Left ventricle myocardium inferior (tissue), 1 donor: ENCODE measurements at places on chromosomes 12 and 14. TPM values are rescaled to one million over a fixed set of nuclear protein-coding genes. Genes with fewer than 3 reads are reported as not detected.

The DENR gene
- 23.5 TPM for total RNA-seq

The GRIN2B gene
- total RNA-seq: 0.03 TPM

The SYNDIG1L gene
- 0.11 TPM for total RNA-seq

The AQP2 gene
- not detected for total RNA-seq

The RNU6-7 gene
- not detected for total RNA-seq

GRCh38 chr12:24172031-24172772 is 222.7 kb upstream of the SOX5 start:
- H3K27me3 ChIP-seq: no peaks in the 10 kb centered on the region
- no peak for DNase-seq
- H3K4me3 ChIP-seq: no peak overlapping the region
- H3K36me3 ChIP-seq: no peaks in the 10 kb centered on the region
- H3K27ac ChIP-seq: no peak overlapping the region

DNA sequence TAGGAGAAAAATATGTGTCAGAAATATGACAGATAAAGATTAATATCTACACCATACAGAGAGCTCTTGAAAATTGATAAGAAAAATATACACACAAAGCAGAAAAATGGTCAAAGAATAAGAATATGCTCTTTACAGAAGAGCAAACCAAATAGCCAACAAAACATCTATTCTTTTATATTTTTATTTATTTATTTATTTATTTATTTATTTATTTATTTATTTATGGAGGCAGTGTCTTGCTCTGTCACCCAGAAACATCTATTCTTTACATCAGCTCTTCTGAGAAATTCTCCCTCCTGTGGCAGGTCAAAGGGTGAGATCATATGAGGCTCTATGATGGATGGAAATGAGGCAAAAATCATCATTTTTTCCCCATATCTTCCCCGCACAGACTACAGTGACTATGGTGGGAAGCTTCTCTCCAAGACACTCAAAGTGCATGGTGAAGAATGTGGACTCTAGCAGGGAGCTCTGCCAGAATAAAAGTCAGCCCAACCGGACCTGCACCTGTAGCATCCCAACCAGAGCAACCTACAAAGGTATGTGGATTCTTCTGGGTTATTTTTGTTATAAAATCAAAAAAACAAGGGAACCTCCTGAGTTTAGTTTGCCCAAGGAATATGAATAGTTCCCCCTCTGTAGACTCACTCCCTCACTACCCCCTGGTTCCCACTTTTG is 71.4 kb downstream of the PLXNC1 start:
- no peak overlapping the region for H3K4me3 ChIP-seq
- H3K36me3 ChIP-seq: no peaks in the 10 kb centered on the region
- no peaks in the 10 kb centered on the region for H3K27me3 ChIP-seq
- no peak for DNase-seq
- no peaks in the 10 kb centered on the region for H3K4me1 ChIP-seq

GRCh38 chr12:4274396-4275015 is 944 bp downstream of the CCND2 start:
- H3K4me3 ChIP-seq: peak overlapping the region; percentile 86
- peak overlapping the region; percentile 97 for H3K27ac ChIP-seq
- H3K36me3 ChIP-seq: peaks cover 22% of the 10 kb centered on the region

DNA sequence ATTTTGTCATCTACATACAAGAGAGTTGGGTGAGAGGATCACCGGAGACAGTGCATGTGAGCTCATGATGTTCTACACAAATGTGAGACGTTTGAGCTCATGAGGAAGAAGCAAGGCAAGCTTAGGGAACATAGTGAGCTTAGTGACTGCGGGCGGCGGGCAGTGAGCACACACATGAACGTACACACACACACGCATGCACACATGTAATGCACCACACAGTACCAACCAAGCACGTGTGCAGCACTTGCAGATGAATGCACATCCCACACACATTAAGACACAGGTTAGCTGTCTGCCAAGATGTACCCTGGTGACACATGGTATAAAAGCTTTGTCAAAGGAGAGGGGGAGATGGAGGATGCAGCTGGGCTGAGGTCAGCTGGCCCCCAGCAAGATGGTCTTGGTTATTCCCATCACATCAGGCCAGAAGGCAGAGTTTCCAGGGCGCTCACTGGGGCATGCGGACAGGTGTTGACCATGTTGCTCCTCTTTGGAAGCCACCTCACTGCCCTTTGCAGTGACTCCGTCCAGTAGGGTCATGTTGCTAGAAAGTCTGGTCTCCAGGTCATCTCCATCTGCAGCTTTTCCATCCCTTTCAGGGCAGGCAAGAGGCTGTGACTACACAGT is 8.7 kb upstream of the CACNA2D4 start:
- no peak for DNase-seq
- H3K4me1 ChIP-seq: peaks cover 54% of the 10 kb centered on the region
- peaks cover 49% of the 10 kb centered on the region for H3K27me3 ChIP-seq
- H3K36me3 ChIP-seq: no peaks in the 10 kb centered on the region

DNA sequence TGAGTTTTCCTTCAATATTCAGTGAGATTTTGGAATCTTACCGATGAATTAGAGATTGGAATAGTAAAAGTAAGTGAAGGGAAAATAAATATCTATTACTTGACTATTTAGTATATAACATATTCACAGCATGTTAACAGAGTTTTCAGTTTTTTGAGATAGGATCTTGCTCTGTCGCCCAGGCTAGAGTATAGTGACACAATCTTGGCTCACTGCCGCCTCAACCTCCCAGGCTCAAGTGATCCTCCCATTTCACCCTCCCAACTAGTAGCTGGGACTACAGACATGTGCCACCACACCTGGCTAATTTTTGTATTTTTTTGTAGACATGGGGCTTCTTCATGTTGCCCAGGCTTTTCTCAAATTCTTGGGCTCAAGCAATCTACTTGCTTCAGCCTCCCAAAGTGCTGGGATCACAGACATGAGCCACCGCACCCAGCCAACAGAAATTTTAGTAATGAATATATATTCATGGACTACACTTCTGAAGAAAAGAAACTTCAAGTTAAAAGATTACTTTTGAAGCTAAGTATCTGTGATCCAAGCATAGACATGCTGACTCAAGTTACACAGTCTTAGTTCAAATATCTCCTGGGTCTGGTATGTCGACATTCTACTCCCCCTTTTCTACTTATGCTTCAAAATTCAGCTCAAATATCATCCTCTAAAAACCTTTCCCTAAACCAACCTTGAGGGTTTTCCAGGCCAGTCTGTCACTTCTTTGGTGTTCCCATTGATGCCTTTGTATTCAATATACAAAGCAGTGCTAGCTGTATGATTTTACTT is 13.8 kb downstream of the UBE2N start:
- H3K4me3 ChIP-seq: no peak overlapping the region
- peaks cover 98% of the 10 kb centered on the region for H3K4me1 ChIP-seq
- no peaks in the 10 kb centered on the region for H3K36me3 ChIP-seq
- H3K27me3 ChIP-seq: no peaks in the 10 kb centered on the region
- no peak for DNase-seq

DNA sequence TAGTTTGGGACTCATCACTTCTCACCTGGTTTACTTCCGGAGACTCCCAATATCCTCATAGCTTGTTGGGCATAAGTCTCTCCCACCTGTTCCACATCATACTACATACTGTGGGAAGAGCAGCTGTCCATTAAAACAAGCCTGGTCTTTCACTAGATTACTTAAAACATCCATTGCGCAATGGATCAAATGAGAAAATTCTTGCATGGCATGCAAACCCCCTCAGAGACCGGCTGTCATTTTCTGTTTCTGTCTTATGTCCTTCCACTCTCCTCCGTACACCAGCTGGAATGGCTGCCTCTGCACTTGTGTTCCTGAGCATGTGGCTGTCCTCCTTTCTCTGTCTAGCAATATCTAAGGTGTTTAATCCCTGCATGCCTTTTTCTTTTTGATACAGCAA is 265.6 kb downstream of the TMEM117 start:
- no peaks in the 10 kb centered on the region for H3K27me3 ChIP-seq
- H3K4me3 ChIP-seq: no peak overlapping the region
- no peak overlapping the region for H3K27ac ChIP-seq
- no peak for DNase-seq
- H3K4me1 ChIP-seq: no peaks in the 10 kb centered on the region
